ENCODE measurements at places on chromosomes 2 and 18. TPM values are rescaled to one million over a fixed set of nuclear protein-coding genes. Genes with fewer than 3 reads are reported as not detected.
A peak's percentile ranks its signal among the peaks of the same experiment; 100 is the strongest.

GRCh38 chr2:48265169-48266030 lies 264.6 kb upstream of the STON1 start:
- DNase-seq: no peak

- DNase-seq: no peak
Measured at GRCh38 chr2:134469516-134470115, 215.7 kb downstream of the MGAT5 start.

The UGT1A4 gene
- 0.13 TPM for total RNA-seq

The DSG4 gene
- total RNA-seq: not detected

GRCh38 chr2:97857553-97857952 lies 138.2 kb downstream of the TMEM131 start:
- DNase-seq: no peak

DNA sequence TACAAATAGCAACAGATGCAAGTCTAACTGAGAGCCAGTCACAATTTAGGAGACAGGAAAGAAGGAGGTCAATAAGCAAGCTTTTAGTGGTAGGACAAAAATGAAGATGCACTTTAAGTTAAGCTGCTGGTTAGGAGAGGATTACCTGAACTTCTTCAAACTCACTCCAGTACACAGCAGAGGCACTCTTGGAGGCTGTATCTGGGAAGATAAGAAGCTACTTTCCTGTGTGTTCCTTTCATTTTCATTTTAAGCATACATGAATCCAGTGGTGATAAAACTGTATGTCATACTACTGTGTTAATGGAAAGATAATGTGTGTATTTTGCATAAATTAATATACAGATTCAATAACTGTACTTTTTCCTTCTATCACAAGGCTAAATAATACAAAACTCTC lies 49.6 kb downstream of the HYCC2 start:
- DNase-seq: no peak

DNA sequence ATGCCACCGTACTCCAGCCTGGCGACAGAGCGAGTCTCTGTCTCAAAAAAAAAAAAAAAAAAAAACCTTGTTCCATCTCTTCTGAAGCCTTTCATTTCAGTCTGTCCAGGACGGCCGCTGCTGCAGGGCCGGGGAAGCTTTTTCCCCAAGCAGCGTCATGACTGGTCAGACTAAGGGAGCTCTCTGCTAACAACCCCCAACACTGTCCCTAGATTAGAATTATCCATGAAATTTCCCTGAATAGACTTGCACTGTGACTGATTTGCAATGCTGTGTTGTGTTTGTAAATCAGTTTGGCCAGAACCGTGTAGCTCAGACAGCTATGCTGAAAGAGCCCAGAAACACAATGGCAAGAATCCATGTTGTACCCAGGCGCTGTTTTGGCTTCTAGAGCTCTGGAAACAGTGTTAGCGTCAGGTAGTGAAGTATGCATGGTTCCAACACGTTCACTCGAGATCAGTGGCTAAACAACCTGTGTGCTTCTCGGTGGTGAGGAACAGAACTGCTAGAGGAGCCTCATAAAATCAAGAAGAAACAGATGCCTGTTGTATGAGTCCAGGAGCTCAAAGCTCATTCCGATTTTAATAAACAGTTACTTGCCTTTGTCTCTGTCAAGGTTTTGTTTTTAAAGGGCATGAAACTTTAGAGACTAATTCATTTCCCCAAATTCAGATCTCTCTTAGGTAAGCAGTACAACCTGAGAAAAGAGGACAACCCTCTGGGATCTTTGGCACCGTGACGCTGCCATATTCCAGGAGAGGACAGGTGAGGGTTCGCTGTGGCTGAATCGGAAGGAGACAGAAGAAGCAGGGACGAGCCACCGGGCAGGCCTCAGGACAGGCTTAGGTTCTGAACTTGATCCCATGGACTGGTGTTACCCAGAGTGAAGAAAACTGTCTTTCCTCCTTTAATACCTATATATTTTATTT lies 43.5 kb downstream of the GORASP2 start:
- DNase-seq: no peak

DNA sequence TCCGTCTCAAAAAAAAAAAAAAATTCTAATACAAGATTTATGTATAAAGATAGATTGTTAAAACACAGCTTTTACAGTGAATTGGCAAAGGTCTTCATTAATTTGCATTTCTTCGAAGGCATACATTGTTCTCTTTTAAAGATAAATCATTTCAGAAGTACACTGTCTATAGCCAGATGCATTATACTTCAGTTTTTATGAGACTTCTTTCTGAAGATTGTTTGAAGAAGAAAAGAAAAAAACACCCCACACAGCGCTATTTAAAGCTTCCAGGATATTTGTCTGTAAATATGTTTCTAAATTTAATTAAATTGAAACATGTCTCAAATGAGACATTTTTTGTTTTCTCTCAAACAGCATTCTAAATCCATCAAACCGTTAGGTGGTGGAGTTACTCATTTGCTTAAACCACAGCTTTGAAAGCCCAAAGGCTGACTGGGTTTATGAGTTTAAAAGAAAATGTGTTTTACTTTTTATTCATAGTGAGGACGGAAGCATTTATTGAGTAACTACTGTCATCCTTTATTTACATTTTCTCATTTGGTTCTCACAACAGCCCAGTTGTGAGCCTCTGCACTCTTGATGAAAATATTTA lies 42.4 kb upstream of the C1GALT1C1L start:
- no peak for DNase-seq

- peak; percentile 29 for DNase-seq
Measured at GRCh38 chr2:236164201-236164924, 3.8 kb downstream of the GBX2 start.

DNA sequence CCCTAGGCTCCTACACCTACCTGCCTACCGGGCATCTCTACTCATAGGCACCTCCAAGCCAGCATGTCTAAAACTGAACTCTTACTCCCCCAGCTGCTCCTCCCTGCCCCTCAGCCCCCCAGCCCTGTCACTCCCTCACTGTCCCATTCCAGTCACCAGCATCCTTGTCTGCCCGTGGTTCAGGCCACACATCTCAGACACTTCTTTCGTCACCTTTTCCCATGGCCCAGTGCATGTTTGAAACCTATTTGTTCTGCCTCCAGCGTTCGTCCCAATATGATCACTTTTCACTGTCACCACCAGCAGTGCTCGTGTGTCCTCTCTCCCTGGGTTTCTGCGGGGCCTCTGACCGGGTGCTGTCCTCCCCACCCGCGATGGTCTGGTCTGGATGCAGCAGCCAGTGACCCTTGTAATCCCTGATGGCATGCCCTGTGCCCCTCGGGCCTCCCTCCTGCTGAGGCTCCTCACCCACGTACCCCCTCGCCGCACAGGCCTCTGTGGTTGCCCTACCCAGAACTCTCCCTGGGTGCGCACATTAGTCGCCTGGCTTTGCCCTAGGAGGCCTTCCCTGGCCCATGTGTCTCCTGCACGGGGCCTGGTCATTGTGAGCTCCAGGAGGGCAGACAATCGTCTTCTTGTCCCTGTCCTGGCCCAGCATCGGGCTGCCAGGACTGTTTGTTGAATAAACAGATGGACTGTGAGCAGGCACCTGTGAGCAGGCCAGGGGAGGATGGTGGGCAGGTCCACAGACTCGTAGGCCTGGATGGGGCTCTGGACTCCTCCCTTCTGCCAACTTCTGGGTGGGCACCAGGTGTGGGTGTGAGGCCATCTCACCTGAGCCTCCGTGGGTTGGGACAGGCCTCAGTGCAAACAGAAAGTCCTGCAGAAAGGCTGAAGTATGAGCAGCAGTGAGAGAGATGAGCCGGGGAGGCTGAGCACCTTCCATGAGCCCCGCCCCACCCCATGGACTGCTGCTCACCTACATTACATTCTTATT lies 15.5 kb downstream of the LDLRAD4 start:
- DNase-seq: no peak

GRCh38 chr2:190666895-190667294 lies 18.0 kb downstream of the NAB1 start:
- no peak for DNase-seq

DNA sequence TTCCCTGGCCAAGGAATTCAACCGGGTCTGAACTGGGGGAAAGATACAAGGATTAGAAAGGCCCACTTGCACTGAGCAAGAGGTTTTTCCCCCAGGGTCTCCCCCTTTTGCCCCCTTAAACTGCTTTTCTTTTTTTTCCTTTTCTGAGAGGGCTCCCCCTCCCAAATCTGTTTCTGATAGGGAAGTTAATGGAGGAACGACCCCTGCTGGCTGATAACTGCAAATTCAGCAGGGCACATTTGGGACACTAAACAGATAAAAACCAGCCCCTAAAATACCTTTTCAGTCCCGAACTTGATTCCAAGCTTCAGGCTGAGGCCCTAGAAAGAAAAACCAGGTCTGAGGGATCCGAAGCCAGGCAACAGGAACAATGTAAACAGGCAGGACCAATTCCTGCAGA lies 1012.4 kb upstream of the CRIM1 start:
- DNase-seq: no peak

GRCh38 chr2:195542067-195542466 lies 115.0 kb upstream of the SLC39A10 start:
- no peak for DNase-seq

DNA sequence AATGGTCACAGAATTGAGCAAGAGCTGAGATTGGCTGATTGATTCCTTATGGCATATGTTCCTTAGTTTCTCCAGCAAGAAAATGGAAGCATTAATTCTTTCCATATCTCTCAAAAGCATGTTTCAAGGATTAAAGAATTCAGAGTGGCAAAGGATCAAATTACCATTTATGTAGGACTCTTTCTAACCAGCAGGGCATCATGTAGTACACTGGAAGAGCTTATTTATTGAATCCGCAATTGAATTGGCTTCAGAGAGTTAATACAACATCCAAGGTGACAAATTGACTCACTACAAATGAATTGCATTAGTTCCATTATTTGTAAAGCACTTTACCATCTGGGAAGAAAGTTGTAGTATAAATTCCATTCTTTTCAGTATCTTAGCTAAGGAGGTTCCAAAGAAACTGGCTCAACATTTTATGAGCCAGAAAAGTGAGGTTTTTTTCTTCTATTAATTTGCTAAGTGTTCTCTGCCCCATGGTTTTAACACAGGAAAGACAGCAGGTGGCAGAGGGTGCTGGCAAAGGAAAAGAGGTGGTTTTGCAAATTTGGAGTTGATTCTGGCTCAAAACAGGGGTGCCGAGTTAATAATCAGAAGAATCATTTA lies 409.9 kb downstream of the MTX2 start:
- no peak for DNase-seq

The ALPG gene
- not detected for total RNA-seq

GRCh38 chr2:230312638-230313037 lies 14.4 kb upstream of the SP140L start:
- no peak for DNase-seq

DNA sequence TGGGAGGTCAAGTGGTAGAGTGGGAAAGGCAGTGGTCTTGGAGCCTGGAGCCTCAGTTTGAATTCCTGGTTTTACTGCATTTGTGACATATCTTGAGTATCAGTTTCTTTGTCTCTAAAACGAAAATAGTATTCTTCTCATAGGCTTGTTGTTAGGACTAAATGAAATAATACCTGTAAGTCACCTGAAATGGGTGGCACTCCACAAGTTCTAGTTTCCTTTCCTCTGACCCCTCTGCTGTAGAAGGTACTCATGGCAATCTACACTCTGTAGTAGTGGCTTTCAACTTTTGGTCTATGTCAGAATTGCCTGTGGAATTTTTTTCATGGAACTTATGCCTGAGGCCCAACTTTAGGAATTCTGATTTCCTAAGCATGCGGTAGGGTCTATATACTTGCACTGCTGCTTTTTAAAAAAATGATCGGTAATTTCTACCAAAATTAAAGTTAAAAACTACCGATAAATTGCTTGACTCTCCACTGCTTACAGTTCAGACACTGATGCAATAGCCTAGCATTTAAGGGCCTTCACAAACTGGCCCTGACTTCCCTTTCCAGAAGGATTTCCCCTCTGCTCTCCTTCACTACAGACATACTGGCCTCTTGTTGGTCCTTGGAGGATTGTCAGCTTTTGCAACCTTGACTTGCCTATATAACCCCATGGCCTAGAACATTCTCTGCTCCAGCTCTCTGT lies 47.2 kb downstream of the PLEK start:
- DNase-seq: no peak

- no peak for DNase-seq
Measured at GRCh38 chr2:172739661-172740266, 4.1 kb downstream of the RAPGEF4 start.

The APCDD1 gene
- 12.5 TPM for total RNA-seq

- no peak for DNase-seq
Measured at GRCh38 chr2:190853531-190854383, 26.9 kb upstream of the GLS start.

The ASPRV1 gene
- total RNA-seq: 0.89 TPM

- DNase-seq: no peak
Measured at GRCh38 chr2:201784563-201784962, 3.8 kb upstream of the ALS2 start.

The COLEC11 gene
- total RNA-seq: 2.8 TPM

GRCh38 chr2:40103163-40103562 lies 324.1 kb upstream of the THUMPD2 start:
- DNase-seq: no peak

The ZFP36L2 gene
- total RNA-seq: 170 TPM

GRCh38 chr2:10473121-10473756 lies 25.1 kb upstream of the ODC1 start:
- no peak for DNase-seq

The STK11IP gene
- total RNA-seq: 14.6 TPM

DNA sequence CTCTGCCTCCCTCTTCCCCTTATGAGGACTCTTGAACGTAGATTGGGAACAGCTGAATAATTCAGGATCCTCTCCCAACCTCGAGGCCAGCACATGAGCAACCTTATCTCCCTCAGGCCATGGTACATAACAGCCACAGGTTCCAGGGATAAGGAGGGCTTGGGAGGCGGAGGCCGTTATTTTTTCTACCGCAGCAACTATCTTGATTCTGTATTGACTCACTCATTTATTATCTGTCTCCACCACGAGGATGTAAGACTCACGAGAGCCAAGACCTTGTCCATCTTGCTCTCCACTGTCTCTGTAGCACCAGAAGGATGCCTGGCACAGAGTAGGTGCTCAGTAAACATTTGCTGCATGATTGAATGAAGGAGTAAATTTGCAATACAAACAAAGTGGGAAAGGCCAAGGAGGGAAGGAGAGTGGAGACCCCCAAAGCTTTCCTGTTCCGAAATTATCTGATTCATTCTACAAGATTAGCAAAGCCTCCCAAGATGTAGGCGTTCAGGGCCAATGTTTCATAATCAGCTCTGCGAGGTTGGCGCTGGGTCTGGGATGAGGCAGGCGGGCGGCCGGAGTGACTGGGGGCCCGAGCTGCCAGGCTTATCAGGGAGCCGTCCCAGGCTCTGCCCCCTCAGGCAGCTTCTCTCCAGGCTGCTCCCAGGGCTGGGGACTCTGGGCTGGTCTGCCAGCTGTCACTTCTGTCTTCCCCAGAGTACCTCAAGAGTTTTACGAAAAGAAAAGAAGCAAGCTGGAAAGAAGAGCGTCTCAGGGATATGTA lies 31.6 kb downstream of the INPP5D start:
- no peak for DNase-seq

GRCh38 chr18:54415086-54415485 lies 57.4 kb downstream of the C18orf54 start:
- DNase-seq: no peak

GRCh38 chr2:74037379-74037860 lies 52.7 kb downstream of the TET3 start:
- DNase-seq: no peak

- no peak for DNase-seq
Measured at GRCh38 chr2:98771264-98771663, 40.3 kb upstream of the MGAT4A start.
